ENCODE measurements at places on chromosomes 7 and 10.

- peak; percentile 79 for DNase-seq
Observed at GRCh38 chr7:867406-868188, 8.8 kb upstream of the GET4 start.

GRCh38 chr10:131724891-131725580 lies 175.8 kb upstream of the PPP2R2D start:
- DNase-seq = no peak

DNA sequence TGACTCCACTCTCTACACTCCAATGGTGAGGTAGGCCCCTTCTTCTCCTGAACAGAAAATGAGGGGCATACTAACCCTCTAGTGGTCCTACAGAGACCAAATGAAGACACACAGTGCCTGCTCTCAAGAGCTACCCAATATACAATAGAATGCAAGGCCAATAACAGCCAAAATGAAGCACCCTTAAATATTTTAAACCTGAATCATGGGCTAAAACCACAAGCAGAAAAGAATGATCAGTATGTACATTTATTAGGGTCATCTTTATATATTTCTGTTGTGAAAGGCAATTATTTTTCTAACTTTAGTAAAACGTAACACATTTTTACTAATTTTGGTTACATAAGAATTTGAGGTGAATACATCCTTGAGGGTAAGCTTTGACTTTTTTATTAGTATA lies 49.9 kb upstream of the COL1A2 start:
- DNase-seq = peak; percentile 24

DNA sequence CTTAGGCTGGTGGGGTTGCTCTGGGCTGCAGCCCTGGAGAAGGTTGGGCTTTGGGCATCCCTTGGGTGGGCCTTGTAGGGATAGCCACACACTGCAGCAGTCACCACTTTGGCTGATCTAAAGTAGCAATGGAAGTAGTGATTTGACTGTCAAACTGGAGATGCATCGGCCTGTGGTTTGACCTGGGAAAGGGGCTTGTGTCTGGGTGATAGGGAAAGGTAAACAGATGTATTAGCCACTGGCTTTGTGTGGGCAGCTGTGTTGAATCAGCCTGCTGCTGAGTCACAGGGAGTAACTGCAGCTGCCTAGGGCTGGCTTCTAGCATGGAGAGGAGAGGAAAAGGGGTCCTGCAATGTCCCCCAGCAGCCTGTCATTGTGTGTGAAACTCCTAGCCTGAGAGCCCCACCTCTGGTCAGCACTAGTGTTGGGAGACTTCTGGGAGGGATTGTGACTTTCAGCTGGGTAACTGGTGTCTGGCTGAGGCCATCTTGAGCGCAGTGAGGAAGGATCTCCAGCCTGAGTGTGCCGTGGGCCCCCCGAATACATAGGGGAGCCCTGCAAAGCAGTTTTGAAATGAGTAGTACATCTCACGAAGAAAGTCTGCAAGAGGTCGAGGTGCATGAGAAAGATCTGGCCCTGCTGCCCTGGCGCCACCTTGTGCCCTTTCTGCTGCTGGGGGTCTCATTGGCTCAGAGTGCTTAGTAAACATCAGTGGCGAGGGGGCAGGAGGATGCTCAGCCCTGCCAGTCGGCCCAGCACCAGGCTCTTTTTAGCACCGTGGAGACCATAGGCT lies 117.3 kb downstream of the FANK1 start:
- DNase-seq = peak; percentile 88

DNA sequence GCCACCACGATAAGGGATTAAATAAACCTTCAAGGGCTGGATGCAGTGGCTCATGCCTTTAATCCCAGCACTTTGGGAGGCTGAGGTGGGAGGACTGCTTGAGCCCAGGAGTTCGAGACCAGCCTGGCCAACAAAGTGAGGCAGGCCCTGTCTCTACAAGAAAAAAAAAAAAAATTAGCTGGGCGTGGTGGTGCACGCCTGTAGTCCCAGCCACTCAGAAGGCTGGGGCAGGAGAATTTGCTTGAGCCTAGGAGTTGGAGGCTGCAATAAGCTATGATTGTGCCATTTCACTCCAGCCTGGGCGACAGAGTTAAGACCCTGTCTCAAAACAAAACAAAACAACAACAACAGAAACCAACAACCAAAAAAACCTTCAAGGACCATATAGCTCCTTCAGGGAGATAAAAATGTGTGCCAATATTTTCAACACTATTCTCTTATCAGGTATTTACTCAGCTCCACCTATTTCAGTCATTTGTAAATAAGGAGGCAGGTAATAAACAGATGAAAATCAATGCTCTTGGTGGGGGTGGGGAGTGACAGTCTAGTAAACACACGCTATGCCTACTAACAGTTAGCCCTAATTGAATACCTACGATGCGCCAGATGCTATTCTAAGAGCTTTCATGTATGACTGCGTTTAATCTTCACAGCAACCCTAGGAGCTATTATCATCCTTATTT lies 13.2 kb downstream of the BAIAP2L1 start:
- DNase-seq = no peak

DNA sequence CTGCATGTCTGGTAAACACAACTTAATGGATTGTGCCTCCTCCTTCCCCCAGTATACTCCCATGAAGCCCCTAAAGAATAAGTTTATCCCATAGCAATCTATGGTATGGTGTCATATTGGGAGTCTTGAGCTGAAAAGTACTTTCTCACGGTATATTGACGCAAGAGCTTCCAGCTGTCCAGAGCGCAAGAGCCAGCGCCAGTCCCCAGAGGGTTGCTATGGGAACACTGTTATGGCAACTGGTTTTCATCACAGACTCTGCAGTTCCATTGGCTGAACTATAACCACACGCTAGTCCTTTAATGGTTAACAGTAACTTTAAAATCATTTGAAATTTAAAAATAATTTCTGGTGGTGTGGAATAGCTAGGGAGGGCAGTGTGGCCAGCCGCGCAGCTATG lies 46.9 kb downstream of the PRPF18 start:
- no peak for DNase-seq

- DNase-seq = no peak
Observed at GRCh38 chr7:121575194-121575765, 179.2 kb upstream of the FAM3C start.

DNA sequence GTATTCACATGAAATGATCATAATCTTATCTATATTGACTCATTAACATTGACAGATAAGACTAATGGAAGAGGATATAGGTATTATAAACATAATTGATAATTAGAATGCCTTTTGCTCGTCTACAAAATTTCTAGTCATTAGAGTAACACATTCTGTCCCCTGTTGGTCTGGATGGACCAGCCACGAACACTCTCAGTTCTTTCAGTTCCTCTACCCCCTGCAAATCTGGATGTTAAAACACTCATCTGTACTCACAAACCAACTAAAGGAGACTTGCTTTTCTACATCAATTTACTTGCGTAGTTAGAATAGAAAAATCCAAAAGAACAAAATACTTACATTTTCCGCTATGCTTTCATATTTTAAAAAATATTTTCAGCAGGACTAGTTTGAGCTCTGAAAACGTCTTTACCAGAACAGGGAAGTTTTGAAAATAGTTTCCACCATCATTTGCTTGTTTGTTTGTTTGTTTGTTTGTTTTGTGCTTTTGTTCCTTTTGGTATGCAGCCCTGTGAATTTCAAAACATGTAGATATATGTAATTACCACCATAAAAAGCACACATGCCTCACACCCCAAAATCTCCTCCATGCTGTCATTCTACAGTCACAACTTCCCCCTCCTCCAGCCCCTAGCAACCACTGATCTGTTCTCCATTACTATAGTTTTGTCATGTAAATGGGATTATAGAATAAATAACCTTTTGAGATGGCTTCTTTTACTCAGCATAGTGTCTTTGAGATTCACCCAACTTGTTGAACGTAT lies 103.8 kb downstream of the FZD1 start:
- no peak for DNase-seq

DNA sequence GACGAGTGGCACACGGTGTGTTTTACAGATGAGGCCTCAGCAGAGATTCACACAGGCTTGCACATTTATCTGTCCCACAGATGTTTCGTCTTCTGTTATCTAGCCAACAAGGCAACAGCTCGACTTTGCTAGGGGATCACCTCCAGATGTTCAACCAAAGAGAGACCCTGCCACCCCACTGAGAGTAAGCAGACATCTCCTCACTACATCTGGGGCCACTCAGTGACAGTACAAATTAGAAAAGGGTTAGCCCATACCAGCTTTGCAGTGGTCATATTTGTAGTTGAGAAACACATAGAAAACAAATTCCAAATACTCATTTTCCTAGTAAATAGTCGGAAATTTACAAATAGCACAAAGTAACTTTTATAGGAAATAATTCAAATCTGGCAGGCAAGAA lies 164.2 kb downstream of the HDAC9 start:
- no peak for DNase-seq

All from kidney tubule cell (primary cell).